AG08396 (cell line): ENCODE measurements at places on chromosomes 7 and 10.

DNA sequence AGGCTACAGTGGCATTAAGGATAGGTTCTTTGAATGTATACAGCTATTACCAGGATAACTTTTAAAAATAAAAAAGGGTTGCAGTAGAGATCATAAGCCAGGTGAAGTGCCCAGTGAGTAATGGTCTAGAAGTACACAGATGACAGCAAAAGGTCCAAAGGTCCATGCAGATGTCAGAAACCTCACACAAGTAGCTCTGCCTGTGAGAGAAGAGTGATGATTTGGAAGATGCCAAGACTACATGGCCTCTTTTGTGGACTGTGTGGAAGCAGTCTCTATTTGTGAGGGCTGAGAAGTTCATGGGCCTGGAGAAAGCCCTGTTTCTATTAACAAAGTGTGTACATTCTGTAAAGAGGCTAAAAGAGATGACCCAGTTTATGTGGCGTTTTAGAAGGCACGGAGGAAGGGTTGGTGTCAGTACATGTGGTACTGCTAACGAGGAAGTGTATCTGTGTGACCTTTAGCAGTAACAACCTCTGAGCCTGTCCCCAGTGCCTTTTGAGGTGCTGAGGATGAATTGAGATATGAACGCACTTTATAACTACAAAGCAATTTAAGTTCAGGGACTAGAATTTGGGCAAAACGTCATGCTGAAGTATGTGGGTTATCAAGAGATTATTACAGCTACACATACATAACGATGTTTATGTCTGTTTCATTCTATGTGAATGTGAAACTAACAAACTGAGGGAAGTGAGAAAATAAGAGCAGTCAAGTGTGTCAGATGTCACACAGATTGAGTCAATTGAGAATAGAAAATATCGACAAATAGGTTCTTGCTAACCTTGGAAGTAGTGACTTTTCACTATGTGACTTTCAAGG, 7.6 kb downstream of the CYCS start:
- DNase-seq: no peak

- no peak for DNase-seq
Observed at GRCh38 chr10:110747609-110748464, 103.7 kb downstream of the RBM20 start.

- DNase-seq: no peak
Observed at GRCh38 chr7:38383281-38383680, 109.8 kb upstream of the TARP start.

DNA sequence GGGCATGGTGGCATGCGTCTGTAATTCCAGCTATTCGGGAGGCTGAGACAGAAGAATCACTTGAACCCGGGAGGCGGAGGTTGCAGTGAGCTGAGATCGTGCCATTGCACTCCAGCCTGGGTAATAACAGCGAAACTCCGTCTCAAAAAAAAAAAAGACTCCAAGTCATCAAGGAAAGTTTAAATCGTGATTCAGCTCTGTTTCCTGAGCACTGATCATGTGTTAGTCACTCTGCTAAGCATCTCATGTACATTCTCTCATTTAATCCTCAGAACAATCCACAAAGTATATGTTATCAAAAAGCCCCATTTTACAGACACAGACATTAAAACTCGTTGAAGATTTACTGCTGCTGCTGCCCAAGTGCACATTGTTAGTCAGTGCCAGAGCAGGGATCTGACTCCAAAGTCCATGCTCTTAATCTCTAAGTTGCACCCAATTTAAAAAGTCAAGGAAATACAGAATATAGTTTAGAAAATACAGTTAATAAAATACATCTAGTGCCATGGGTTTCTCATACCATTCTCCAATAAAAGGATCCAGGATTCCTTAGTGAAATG, 6.2 kb downstream of the PIK3AP1 start:
- DNase-seq: no peak

DNA sequence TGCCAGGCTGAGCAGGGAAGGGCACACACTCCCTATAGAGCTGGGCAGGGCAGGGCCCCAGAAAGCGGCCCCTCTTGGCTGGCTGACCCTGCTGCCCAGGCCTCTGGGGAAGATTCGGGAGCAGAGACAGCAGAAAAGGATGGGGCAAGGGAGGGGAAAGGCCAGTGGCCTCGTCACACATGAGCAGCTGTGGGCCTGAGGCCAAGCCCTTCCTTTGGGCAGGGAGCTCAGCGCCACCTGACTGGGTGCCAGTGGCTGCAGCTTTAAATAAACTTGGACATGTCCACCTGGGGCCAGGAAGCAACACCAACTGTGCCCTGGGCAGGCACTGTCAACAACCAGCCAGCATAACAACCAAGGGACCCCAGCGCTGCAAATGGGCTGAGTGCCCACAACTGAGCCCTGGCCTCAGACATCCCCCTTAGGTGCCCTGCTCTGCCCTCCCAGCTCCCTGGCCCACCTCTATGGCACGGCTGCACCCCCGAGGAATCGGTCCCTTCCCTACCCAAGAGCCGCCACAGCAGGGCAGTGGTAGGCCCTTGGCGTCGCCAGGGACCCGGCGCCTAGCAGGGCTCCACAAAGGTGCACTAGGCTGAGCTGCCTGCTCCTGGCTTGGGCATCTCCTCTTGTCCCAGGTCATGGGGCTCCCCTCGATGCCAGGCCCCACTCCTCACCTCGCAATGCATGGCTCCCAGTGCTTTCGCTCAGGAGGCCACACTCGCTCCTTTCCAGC, 2.6 kb downstream of the CAMK2B start:
- peak; percentile 8 for DNase-seq

GRCh38 chr7:158699341-158699740, 5.3 kb downstream of the NCAPG2 start:
- DNase-seq: no peak

DNA sequence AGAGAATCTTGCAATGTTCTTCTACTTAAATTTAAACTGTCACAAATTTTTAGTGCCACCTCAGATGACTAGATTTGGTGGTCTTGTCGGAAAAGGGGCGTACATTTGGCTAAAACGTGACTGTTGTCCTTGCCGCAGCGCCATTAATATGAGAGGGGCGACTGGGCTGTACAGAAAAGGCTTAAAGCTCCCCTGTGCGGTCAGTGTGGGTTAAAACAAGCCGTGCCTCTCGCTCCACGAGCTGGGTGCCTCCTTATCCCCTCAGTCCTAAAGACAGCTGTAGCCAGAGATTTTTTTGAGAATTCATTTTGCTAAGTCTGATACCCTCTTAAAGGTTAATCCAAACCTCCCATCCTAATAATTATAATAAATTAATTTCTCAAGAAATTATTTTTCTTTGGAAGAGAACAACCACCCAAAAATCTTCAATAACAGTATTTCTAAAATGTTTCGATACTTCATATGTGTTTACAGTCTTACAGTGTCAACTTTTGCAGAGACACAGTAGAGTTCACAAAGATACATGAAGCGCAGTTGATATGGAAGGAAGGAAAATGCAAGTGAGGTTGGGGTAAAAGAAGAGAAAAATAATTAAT, 68.6 kb downstream of the C7orf25 start:
- DNase-seq: peak; percentile 64

DNA sequence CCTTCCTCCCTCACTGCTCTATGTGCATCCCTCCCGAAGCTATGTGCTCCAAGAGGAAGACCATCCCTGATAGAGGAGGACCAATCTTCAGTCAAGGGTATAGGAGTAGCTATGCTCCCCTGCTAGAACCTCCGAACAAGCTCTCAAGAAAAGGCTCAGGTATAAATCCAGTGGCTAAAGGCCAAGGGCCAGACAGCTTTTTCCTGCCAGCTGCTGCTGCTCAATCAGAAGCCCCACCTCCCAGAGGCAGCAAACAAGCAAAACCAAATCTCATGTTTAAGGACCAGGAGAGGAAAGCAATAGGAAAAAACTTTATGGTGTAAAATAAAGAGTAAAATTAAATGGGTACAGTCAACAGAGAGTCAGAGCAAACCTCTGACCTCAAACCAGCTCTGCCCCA, 187.2 kb downstream of the FGFR2 start:
- no peak for DNase-seq
